ENCODE measurements at places on chromosomes 6 and 20.

GRCh38 chr20:34373445-34373844 lies 10.4 kb downstream of the ITCH start:
- DNase-seq = no peak

DNA sequence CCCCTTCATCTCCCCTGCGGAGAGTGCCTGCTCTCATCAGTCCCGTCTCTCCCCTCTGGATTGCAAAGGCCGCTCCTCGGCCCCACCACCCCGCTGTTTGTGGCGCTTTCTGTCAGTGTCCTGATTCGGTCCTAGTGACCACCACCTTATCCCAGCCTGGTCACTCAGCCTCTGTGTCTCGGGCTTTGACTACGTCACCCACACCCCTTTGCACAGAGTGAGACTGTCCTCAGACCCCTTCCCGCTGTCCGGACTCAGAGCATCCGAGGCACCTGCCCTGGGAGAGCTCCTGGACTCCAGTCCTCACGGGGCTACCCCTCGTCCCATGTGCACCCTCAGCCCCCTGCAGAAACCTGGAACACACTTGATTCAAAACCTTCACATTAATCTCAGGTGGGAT lies 380.2 kb downstream of the TAF4 start:
- no peak for DNase-seq

DNA sequence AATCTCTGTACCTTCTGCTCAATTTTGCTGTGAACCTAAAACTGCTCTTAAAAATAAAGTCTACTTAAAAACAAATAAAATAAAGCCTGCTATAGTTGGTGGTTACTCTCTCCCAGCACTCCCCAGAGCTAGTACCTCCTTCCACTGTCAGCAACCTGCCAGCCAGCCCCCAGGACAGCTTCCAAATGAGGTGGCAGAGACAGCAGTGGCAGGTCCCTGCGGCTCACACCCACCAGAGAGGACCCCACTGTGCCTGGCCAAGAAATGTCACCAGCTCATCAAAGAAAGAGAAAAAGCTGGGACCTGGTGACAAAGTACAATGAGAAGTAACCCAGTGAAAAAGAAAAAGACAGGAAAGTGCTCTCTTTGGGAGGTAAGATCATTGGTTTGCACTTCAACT lies 15.2 kb downstream of the APMAP start:
- DNase-seq = no peak

DNA sequence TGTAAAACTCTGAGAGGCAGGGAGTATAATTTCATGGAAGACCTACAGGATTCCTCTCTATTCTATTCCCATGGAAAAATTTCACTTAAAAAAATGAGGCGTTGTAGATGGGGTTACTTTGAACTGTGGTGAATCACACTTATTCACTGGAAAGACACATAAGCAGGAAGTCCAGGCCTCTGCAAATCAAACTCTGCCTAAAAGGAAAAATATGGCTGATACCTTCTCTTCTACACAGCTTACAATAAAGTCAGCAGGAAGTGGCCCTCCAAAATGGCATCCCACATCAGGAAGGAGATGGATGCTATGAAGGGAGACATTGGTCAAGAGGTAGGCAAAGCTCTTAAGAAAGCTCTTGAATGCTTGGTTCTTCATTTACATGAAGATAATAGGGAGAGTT lies 115.9 kb downstream of the FYN start:
- DNase-seq = no peak

DNA sequence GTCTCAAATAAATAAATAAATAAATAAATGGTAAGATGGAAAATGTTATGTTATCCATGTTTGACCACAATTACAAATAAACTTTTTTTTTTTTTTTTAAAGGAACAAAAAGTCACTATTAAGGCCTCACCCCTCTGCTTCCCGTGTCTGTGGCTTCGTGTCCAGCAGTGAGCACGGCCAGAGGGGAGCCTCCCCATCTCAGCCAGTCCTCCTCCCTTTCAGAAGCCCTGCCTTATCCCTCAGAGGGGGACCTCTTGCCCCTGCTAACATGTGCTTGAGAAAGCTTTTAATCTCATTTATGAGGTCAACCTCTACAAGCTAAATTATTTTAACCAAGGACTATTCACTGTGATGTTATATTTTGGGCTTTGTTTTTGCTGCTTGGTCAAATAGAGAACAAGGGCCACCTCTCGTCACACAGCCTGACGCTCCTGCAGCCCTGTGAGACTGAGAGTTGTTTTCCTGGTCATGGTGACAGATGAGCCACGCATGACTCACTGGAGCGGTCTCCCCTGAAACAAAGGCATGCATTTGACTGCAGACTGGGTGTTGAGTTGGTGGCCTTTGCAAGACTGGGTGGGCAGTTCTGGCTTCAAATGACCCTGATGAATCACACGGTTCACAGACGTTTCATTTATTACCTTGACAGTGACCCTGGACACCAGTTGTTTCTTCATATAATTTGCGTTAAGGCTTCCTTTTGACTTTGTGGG lies 131.8 kb downstream of the TIAM2 start:
- no peak for DNase-seq

DNA sequence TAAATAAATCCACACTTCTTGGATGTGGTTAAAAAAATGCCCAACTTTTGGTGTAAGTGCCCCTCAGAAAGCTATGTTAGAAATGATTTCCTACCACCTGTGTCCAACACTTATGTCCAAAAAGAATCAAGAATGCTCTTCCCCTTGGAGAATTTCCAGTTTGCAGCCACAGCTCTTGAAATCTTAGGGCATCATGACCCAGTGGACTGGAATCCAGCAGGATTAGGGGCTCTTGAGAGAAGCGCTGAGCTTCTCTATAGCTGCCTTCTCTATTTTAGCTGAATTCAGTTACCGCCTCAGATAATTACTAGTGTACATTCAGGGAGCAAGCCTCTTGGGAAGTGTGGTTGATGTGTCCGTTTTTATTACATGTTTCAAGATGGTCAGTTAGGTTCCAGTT lies 2.5 kb downstream of the PHACTR1 start:
- no peak for DNase-seq

DNA sequence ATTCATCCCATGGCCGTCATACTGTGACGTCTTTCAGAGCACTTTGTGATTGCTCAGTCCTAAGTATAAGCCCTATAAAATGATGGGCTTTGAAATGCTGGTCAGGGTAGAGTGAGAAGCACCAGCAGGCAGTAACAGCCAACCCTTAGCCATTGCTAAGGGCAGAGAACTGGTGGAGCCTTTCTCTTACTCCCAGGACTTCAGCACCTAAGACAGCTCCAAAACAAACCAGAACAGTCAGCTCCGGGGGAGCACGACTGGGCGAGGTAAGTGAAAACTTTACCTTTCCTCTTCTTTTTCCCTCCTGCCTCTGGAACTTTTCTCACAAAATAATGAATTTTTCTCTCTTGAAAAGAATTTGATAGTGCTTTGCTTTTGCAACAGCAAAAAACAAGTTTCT lies at the start of gene VIP:
TSS of gene VIP (plus strand) at position 104 of the 400 bp plus-strand sequence. CDS start 1,381 bp downstream, outside the sequence.
- DNase-seq = peak; percentile 76

DNA sequence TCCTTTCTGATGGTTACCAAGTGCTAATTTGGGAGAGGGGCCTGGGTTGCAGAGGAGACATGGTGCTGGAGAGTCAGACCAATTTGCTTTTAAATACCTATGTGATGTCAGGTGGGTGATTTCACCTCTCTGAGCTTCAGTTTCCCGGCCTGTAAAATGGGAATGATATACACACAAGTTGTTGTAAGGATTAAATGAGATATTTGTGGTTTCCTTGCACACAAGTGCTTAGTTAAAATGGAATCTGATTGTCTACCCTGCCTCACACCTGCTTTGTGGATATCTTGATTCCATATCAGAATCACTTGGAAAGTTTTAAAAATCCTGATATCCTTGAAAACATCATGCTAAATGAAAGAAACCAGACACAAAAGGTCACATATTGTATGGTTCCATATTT lies 44.5 kb downstream of the SCAND1 start:
- DNase-seq = no peak

DNA sequence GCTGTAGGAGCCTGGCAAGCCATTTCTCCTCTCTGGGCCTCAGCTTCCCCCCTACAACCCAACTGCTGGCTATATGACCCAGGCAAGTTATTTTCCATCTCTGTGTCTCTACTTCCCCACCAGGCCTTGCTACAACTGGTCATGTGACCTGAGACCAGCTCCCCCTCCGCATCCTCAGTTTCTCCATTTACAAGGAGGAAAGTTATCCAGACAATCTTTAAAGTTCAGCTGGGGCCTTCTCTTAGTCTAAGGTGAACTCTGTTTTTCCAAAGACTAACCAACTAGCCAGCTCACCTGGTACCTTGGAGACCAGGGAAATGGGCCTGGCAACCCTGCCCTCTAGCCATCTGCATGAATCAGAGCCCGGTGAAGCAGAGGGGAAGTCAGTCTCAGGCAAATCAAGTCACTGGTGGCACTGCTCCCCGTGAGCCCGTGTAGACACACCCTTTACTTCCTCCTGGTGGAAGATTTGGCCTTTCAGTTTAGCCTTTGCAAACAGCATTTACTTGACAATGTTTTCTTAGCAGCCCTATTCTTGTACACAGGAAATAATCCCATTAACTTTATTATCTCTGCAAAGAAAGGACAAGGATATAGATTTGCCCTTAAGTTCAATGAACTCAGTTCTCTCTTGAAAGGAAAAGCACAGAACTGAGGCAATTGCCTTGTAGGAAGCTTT lies 157.7 kb downstream of the VEGFA start:
- DNase-seq = no peak

DNA sequence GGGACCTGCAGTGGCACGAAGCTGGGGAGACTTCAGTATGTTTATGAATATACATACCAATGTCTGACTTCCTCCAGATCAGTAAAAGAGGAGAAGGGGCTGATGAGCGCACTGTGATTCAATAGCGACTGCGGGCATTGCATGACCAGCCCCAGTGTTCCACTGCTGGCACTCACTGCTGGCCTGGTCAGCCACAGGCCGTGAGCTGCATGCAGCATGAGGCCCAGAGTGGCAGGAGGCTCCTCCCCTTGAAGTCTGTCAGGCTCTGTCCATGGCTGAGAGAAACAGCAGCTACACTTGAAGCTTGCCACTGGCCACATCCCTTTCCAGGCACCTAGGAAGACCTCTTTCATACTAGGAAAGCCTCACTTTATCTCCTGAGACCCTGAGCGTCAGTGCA lies 265.9 kb upstream of the CDYL start:
- DNase-seq = no peak

DNA sequence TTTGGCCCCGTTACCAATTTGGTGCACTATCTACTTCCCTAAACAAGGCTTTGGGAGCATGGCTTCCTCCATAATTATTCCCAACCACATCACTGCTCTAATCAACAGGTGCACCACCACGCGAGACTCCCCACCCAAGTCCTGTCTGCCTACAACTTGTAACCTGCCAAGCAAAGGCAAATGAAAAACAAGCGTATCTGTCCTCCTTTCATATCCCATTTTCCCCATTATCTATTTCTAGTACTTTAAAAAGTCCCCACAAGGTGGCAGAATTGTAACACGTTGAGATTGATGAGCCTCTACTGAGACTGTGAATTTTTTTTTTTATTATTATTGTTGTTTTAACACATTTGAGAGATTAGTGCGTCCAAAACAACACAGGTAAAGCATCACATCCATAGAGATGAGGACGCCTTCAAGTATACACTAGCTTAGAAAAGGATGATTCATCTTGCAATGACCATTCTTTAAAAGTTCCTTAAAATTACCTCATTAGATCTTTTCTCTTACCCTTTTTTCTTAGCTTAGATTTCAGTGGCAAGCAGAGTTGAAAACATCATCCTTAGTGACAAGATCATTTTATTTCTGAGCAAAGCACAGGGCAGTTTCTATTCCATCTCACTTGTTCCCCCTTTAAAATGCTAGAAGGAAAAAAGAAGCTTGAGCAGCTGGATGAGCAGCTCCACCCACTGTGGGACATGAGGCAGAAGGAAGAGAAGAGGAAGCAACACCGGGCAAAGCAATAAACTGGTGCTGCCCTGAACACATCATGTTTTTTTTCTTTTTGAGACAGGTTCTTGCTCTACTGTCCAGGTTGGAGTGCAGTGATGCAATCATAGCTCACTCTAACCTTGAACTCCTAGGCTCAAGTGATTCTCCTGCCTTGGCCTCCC lies 210.8 kb downstream of the ARHGAP18 start:
- peak; percentile 78 for DNase-seq

GRCh38 chr20:11716239-11716944 lies 201.3 kb upstream of the BTBD3 start:
- DNase-seq = no peak

- DNase-seq = no peak
Measured at GRCh38 chr20:51715163-51715855, 52.9 kb downstream of the ATP9A start.

GRCh38 chr20:54793291-54793992 lies 318.0 kb downstream of the DOK5 start:
- DNase-seq = no peak

DNA sequence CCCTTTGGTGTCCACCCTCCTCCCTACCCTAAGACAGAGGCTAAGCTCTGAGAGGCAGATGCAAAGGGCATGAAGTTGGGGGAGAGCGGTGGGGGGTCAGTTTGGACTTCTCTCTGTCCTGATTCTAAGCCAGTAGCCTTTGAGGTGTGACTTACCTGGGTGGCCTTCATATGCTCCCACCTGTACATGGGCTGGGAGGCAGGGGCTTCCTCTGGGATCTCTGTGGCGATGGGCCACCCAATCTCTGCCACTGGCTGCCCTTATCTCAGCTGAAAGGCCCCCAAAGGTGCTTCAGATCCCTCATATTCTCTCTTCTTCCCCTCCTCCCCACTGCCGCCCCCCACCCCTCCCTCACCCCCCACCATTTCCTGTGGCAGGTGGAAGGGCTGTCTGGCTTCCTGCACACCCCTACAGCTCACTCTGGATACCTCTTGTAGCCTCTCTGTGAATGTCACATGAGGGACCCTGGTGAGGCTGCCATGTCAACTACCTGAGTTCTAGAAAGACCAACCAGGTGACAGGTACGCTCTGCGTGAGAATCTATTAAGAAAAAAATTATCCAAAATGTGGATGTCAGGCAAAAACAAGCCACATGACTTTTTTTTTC lies 34.0 kb downstream of the PNLDC1 start:
- DNase-seq = no peak

GRCh38 chr6:141587482-141588266 lies 545.1 kb upstream of the GJE1 start:
- no peak for DNase-seq

DNA sequence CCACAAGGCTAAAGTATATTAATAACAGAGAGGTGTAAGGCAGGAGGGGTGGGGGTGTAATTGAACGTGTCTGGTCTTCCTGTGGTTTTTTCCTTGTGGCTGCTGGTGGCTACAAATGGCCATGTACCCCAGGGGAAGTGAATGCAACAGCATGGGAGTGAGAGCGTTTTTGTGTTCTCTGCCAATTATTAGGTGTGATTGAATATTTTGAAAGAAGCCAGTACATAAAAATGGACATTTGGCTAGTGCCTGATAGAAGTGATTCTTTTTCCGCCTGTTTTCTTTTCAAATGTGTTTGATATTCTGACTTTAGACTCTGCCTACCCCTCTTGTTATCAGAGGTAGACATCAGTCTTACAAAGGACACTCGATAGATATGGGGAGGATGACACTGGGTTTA lies 141.3 kb downstream of the PRL start:
- no peak for DNase-seq

GRCh38 chr20:57967364-57967763 lies 257.5 kb upstream of the PMEPA1 start:
- no peak for DNase-seq

DNA sequence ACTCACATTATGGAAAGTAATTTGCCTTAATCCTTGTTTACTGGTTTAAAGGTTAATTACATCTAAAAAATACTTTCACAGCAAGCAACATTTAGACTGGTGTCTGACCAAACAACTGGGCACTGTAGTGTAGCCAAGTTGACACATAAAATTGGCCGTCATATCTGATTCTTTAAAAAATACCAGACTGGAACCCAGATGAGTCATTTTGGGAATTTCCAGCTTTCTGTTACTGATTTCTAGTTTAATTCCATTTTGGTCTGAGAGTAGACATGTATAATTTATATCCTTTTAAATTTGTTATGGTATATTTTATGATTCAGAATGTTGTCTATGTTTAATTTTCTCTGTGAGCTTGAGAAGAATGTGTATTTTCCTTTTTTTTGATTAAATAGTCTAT lies 44.1 kb downstream of the SCP2D1 start:
- no peak for DNase-seq
